ENCODE measurements at places on chromosomes 3 and 15. TPM values are rescaled to one million over a fixed set of nuclear protein-coding genes. Genes with fewer than 3 reads are reported as not detected.

The MCTP2 gene
- 13.0 TPM for total RNA-seq

The KLHL40 gene
- total RNA-seq = not detected

The ALG3 gene
- total RNA-seq = 14.1 TPM

The ZNF280D gene
- total RNA-seq = 31.6 TPM

The GALNT15 gene
- total RNA-seq = 0.78 TPM

The TRIM59 gene
- total RNA-seq = 0.95 TPM

The CP gene
- 0.60 TPM for total RNA-seq

The MOBP gene
- not detected for total RNA-seq

The CHL1 gene
- 3.1 TPM for total RNA-seq

The TMPRSS7 gene
- 0.14 TPM for total RNA-seq

The IGF2BP2 gene
- 7.2 TPM for total RNA-seq

The NPAP1 gene
- 0.09 TPM for total RNA-seq

The SI gene
- total RNA-seq = not detected

The KNL1 gene
- total RNA-seq = 0.04 TPM

The AMOTL2 gene
- 31.1 TPM for total RNA-seq

The SLCO2A1 gene
- 10.7 TPM for total RNA-seq

The OR5K2 gene
- not detected for total RNA-seq

The RBMS3 gene
- total RNA-seq = 4.0 TPM

The EAF1 gene
- total RNA-seq = 6.8 TPM

The UBR1 gene
- 18.4 TPM for total RNA-seq

The ISLR gene
- 1.7 TPM for total RNA-seq

The CHRNA7 gene
- total RNA-seq = 5.9 TPM

The TPRA1 gene
- total RNA-seq = 13.2 TPM

The SCAMP5 gene
- 34.1 TPM for total RNA-seq

The SLC28A2 gene
- not detected for total RNA-seq

The FGF12 gene
- 5.1 TPM for total RNA-seq

The LRTM1 gene
- total RNA-seq = not detected

The NANOGP8 gene
- not detected for total RNA-seq

The LYZL4 gene
- total RNA-seq = not detected

The LAMB2 gene
- 83.6 TPM for total RNA-seq

The TTC21A gene
- 5.1 TPM for total RNA-seq

The GOLGA8O gene
- 0.46 TPM for total RNA-seq

The LMAN1L gene
- not detected for total RNA-seq

The C3orf33 gene
- total RNA-seq = 3.6 TPM

The CPNE4 gene
- 0.67 TPM for total RNA-seq

The NAALADL2 gene
- 8.8 TPM for total RNA-seq

The CYP1A1 gene
- total RNA-seq = 0.28 TPM

The TF gene
- total RNA-seq = 1.1 TPM

The NTRK3 gene
- 0.47 TPM for total RNA-seq

The SCAANT1 gene
- not detected for total RNA-seq

The TCAIM gene
- total RNA-seq = 7.0 TPM

The GOLGA6L24 gene
- not detected for total RNA-seq

The ITGB5 gene
- total RNA-seq = 28.4 TPM

The ALDH1A3 gene
- 7.9 TPM for total RNA-seq

The PLSCR2 gene
- total RNA-seq = 0.60 TPM

The ZBED2 gene
- total RNA-seq = not detected

The USP19 gene
- 23.7 TPM for total RNA-seq

The TMEM207 gene
- total RNA-seq = not detected

The PIGX gene
- 11.2 TPM for total RNA-seq

The FBXO40 gene
- not detected for total RNA-seq

The CAMK2N2 gene
- 7.5 TPM for total RNA-seq
